ENCODE measurements at places on chromosomes 6 and 20.

DNA sequence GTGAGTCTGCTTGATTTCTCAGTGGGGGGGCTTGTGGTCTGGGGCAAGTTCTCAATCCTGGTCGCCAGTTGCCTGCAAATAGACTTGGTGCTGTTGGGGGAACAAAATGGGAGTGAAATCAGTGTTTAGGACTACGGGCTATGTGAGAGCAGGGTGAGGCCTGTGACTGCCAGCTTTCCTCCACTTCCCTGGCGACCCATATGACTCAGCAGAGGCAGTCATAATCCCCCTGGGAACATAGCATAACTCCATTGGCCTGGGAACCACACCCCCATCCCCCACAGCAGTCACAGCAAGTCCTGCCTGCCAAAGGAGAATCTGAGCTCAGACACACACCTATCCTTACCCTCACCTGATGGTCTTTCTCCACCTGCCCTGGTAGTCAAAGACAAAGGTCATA is 387.9 kb downstream of the LMBRD1 start:
- no peak for DNase-seq

DNA sequence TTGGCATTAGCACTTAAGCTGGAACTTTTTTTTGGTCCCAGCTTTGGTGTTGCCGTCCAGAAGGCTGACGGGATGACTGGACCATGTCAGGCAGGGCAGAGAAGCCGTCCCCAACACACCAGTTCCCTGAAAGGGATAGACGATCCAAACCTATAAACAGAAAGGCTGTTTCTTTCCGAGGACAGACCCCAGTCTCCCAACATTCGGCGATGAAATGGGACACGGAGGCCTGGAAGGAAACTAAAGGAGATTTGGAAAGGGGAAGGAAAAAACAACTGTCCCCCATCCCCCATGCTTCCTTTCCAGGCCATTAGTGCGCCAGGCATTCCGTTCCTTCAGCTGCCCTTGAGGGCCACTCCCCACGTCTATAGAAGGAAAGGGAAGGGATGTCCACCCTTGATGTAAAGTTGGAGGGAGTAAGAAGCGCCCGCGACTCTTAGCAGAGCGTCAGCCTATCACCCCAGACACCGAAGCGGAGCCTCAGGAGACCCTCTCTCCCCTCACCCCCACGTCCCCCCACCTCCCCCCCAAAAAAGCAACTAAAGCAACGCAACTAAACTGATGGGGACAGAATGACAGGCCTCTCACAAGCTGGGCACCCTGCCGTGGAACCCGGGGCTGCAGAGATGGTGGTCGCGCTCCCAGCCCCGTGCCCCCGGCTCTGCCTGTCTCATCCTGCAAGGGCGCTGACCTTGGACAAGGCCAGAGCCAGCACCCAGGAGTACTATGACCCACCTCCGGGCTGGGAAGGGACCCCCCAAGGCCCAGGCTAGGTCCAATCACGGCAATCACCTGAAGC is 638 bp downstream of the BLCAP start:
- DNase-seq = no peak

DNA sequence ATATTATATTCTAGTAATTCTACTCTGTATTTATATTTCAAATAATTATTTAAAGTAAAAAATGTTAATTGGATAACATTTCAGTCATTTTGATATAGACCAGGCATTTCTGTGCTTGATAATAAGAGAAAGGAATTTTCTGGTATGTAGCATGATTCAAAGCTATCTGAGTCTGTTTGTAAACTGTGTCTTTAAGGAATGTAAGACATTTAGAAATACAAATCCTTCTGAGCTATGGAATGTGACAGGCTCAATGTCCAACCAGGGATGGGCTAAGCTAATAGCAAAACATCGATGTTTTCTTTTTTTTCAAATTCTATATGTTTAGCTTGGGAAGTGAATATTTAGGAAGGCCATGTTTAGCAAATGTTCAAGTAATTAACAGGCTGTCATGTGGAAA is 41.5 kb upstream of the FAM83B start:
- no peak for DNase-seq

GRCh38 chr6:138404666-138405337 is 779 bp downstream of the HEBP2 start:
- DNase-seq = no peak

DNA sequence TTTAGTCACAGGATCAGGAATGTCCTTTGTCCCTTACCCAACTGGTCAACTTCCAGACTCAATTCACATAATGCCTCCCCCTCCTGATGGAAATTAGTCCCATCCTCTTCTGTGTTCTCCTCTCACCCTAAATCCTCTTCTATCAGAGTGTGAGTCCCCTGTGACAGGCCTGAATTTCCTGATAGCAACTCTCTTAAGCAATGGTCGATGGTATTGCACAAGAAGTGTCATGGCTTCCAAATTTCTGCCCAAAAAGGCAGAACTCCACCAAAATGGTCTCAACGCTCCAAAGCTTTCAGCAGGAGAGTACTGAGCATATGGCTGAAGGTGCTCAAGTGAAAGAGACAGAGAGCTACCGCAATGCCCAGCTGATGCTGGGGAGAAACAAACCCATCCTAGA is 2.4 kb downstream of the PREP start:
- DNase-seq = no peak

DNA sequence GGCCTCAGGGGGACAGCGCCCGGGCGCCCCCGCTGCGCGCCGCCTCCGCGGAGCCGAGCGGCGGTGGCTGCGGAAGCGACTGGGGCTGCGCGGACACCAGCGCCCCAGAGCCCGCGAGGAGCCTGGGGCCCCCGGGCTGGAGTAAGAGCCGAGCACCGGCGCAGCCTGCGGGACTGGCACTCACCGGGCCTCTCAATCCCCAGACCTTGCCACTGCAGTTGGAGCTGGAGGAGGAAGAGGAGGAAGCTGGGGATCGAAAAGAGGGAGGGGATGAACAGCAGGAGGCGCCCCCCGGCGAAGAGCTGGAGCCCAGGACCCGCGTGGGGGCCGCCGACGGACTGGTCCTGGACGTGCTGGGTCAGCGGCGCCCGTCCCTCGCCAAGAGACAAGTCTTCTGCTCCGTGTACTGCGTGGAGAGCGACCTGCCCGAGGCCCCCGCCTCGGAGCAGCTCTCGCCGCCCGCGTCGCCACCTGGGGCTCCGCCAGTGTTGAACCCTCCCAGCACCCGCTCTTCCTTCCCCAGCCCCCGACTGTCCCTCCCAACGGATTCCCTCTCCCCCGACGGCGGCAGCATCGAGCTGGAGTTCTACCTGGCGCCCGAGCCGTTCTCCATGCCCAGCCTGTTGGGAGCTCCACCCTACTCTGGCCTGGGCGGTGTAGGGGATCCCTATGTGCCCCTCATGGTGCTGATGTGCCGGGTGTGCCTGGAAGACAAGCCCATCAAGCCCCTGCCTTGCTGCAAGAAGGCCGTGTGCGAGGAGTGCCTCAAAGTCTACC is 590 bp downstream of the RNF217 start:
- DNase-seq = no peak

- DNase-seq = no peak
Measured at GRCh38 chr6:75081921-75082320, 123.9 kb downstream of the COL12A1 start.

DNA sequence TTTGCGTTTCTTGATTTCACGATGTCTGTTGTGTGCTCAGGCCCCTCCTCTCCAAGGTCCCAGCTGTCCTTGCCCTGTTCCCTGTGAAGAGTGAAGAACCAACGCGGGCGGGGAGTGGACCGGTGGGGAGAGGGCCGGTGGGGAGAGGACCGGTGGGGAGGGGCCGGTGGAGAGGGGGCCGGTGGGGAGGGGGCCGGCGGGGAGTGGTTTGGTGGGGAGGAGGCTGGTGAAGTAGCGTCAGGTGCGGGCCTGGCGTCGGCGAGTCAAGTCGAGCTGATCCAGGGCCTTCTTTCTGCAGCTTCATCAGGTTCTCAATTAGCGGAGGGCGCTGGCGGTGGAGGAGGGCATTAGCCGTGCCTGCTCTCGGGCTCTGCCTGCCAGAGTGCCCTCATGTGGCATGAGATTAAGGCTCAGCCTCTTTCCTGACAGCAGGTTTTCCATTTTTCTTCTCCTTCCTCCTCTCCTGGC is 21.2 kb upstream of the BHLHE23 start:
- DNase-seq = no peak

DNA sequence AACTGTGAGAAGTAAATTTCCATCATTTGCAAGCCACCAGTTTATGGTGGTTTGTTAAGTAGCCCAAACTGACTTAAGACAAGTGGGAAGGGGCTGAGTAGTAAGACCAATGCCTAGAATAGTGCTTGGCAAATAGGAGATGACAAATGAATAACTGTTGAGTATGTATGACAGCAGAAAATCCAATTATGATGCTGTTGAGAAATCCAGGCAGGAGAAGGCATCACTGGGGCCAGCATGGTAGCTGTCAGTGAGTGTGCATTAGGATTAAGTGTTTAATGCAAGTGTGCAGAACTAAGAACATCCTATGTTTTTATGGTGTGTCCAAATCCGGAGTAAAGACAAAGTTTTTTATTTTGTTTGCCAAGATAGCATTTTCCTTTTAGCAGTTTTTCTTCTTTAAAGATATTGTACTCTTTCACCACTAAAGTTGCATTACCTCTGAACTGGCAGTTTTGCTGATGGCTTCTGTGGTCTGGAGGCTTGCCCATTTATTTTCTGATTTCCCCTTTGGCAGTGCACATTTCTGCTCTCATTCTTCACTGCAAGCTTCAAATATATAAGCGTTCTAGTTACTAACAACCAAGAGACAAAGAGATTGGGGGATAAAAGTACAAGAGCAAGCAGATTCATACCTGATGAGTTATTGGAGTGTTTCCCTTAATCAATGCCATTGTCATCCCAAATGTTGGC is 289.7 kb downstream of the KCNQ5 start:
- DNase-seq = no peak

DNA sequence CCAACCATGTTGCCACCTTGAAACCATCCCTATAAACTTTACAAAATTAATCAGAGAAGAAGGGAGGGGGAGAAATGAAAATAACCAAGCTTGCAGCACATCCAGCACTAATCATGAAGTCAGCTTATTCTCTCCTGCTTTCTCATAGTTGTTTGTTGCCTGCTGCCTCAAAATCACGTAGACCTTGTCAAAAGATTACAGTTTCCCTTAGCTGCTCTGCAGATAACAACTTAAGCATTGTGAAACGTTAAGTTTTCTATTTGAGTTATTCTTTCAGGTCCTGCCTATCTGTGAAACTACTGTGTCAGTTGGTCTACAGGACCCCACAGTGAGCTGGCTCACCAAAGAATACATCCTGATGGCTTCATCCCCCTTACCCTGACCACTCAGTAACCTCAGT is 32.9 kb downstream of the SLC17A4 start:
- no peak for DNase-seq

DNA sequence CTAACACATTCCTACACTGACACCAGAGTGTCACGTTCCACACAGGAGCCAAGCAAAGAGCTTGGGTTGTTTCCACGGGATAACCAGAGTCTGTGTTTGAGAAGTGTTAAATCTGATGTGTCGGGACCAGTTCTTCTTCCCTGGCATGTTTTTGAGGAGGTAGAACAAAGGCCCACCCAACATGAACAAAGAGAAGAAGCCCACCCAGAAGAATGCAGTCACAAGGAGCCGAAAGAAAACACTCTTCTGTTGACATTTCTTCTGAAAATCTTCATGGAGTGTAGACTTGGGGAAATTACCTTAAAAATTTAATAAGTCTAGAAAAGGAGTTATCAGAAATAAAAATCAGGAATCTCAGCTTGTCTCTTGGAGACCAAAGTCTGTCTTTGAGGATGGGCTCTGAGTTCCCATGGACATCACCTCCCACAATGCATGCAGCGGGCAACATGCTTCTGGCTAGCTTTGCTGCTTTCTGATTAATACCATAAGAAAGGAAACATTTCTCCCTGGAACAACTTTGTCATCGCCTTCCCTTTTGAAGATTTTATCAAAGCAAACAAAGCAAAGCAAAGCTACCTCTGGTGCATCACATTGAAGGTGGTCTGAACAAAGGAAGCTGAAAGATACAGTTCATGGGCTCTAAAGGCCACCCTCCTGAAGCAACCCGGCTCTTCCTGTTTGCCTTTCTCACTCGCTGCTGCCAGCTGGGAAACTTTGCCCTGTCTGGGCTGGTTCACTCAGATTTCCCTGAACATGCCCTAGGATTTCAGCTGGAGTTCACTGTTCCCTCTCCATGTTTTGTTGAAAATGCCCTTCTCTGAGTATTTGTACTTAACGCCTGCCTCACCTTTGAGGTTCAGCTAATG is 448.1 kb downstream of the KIF16B start:
- DNase-seq = no peak
